ENCODE measurements at places on chromosomes 1 and 21.

GRCh38 chr21:34546542-34546941 is 34.5 kb upstream of the KCNE1 start:
- no peak for DNase-seq

GRCh38 chr1:98461873-98462385 is 199.6 kb upstream of the SNX7 start:
- no peak for DNase-seq

GRCh38 chr21:29303288-29303687 is 4.6 kb downstream of the BACH1 start:
- no peak for DNase-seq

- DNase-seq, result no peak
Measured at GRCh38 chr1:40980068-40980452, 564 bp downstream of the CTPS1 start.

- no peak for DNase-seq
Measured at GRCh38 chr1:234863551-234863971, 253.6 kb upstream of the IRF2BP2 start.

- DNase-seq, result no peak
Measured at GRCh38 chr1:78223417-78224215, 177.8 kb downstream of the GIPC2 start.

DNA sequence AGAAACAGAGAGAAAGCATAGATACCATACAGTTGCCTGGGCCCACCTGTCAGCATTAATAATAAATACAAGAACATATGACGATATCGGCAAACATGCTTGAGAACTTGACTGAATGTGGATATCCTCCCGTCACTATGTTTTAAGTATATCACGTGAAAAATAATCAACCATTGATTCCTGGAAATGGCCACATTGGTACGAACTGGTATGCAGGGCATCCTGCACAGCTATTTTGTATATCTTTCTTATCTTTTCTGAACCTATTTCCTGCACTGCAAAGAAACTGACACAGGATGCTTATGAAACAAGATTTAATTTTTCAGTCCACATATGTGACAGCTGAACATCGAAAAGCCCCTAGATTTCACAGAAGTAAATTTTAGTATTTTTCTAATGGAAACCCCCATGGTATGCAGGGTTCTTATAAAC is 22.8 kb upstream of the RGS1 start:
- DNase-seq, result no peak

DNA sequence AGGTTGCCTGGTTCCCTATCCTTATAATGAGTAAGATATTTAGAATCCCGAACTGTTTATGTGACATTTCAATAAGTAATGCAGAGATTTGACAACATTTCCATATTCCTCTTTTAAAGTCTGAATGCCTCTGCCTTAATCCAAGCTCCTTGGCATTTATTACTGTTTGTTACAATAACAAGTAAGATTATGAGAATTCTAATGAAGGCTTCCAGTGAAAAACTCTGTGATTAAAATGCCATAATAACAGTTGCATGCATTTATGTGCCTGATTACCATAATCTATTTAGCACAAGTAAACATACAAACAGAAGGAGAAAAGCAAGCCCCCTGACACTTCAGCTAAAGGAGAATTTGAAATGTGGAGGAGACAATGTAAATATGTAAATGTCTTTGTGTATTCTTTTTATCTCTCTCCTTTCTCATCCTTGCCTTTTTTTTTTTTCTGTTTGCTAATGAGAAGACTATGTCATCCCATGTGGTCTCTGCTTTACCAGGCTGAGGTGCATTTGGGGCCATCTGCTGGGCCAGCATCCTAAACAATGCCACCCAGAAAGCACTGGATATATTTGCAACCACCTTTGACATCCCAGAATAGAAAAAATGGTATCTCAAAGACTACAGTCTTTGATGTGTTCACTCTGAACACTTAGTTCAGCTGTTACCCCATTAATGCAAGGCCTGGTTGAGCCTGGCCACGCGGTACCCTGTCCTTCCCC is 17.2 kb upstream of the OLIG2 start:
- no peak for DNase-seq

- DNase-seq, result no peak
Measured at GRCh38 chr1:164804366-164804765, 245.4 kb downstream of the PBX1 start.
